ENCODE measurements at places on chromosomes 4 and X. TPM values are rescaled to one million over a fixed set of nuclear protein-coding genes. Genes with fewer than 3 reads are reported as not detected.
A peak's percentile ranks its signal among the peaks of the same experiment; 100 is the strongest.

The BRS3 gene
- total RNA-seq = not detected

The FAM9C gene
- 0.20 TPM for total RNA-seq

The TCEAL7 gene
- 2.4 TPM for total RNA-seq

GRCh38 chrX:132802033-132802432 lies 156.4 kb downstream of the HS6ST2 start:
- no peak for DNase-seq

- no peak for DNase-seq
Measured at GRCh38 chr4:152073351-152074087, 312.7 kb upstream of the GATB start.

DNA sequence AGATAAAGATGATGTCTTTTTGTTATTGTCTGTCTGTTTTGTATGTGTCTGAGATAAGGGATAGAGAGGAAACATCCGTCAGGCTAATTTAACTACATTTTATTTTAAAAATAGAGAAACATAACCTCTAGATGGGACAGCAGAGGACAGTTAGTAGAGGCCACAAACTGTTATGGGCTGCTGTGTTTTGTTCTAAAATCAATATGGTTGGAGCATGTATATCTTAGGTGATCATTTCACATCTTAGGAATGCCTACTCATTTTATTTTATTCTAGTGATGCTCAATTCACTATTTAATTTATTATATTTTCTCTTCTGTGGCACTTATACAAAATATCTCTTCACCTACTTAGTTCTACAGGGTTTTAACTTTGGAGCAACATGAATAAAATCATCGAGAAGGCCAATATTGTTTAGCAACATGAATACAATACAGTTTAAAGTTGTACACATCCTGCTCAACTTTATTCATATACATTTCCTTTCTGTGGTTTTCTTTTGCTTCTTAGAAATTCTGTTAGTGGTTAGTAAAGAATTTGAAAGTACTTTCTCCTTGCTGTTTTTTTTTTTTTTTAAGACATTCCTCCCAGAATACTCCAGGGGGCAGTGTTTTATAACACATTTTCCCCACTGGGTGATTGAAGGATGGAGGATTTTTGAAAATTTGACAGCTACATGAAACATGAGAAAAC lies 392.9 kb downstream of the UNC5C start:
- DNase-seq = no peak

DNA sequence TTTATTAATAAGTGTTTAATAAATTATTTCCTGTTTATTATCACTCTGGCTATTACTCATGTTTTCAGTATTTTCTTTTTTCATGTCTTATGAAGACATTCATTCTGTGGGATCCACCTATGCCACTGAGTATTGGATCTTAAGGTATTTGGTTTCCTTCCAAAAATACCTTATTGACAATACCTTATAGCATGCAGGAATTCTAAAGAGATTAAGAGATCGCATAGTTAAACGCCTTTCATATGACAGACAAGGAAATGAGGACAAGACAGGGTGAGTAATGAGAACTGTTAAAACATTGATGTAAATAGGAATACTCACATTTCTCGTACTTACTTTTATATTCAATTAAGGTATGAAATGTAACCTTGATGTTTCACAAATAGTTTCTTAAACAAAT lies 38.2 kb upstream of the TMPRSS11B start:
- no peak for DNase-seq

DNA sequence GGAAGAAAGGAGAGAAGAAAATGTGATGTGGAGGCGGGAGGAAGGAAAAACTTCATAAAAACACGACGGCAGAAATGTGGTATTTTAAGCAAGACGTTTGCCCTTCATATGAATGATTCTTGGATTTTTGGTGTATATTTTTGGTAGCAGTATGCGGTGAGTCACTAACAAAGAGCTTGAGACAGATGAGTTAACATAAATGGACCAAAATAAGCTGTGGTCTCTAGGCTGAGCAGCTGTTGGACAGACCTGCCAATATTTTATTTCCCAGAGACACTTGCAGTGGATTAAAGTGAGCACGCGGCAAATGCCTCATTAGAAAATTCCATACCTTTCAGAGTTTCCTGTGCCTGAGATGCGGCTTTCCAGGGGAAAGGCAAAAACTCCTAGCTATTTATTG lies 43.1 kb upstream of the RPS6KA3 start:
- no peak for DNase-seq

DNA sequence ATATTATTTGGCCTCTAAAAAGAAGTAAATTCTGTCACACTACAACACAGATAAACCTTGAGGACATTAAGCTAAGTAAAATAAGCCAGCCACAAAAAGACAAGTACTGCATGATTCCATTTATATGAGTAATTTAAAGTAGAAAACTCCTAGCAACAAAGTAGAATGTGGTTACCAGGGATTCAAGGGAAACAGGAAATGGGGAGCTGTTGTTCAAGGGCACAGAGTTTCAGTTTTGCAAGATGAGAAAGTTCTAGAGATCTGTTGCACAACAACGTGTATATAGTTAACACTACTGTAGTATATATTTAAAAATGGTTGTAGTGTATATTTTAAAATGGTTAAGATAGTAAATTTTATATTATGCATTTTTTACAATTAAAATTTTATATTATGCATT lies 25.4 kb downstream of the SEC31A start:
- DNase-seq = no peak

GRCh38 chrX:17842769-17843525 lies 18.2 kb downstream of the RAI2 start:
- DNase-seq = no peak

GRCh38 chr4:155367608-155368007 lies 9.2 kb downstream of the MAP9 start:
- DNase-seq = no peak

DNA sequence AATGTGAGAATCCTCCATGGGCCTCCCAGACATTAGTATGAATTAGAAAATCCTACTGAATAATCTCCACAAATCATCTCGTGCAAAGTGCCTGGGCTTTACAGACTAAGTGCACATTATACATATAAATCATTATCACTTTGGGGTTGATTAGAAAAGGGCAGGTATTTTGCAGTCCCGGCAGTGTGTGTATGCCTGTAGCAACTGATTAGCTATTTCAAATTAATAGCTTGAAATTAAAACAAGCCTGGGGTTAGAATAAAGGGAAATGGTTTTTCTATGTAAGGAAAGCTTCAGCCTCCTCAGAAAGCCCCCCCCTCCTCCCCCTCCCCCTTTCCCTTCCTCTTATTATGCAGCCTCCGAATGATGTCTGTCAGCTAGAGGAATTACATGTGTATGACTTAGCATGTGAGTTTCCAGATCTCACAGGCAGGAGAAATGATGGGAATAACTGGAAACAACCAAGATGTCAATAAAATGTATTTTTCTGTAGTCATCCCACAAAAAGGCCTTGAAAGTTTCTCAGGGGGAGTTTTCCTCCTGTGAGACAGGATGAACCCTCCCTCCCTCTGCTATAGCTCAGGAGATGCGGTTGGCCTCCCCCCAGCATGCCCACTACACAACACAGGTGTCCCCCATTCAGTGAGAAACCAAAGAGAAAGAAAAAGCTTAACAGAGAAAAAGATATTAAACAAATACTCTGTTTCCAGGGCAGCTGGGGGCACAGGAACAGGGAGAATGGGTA lies 41.2 kb upstream of the RASGEF1B start:
- DNase-seq = no peak

- no peak for DNase-seq
Measured at GRCh38 chr4:118816538-118817177, 19.3 kb downstream of the SEC24D start.

DNA sequence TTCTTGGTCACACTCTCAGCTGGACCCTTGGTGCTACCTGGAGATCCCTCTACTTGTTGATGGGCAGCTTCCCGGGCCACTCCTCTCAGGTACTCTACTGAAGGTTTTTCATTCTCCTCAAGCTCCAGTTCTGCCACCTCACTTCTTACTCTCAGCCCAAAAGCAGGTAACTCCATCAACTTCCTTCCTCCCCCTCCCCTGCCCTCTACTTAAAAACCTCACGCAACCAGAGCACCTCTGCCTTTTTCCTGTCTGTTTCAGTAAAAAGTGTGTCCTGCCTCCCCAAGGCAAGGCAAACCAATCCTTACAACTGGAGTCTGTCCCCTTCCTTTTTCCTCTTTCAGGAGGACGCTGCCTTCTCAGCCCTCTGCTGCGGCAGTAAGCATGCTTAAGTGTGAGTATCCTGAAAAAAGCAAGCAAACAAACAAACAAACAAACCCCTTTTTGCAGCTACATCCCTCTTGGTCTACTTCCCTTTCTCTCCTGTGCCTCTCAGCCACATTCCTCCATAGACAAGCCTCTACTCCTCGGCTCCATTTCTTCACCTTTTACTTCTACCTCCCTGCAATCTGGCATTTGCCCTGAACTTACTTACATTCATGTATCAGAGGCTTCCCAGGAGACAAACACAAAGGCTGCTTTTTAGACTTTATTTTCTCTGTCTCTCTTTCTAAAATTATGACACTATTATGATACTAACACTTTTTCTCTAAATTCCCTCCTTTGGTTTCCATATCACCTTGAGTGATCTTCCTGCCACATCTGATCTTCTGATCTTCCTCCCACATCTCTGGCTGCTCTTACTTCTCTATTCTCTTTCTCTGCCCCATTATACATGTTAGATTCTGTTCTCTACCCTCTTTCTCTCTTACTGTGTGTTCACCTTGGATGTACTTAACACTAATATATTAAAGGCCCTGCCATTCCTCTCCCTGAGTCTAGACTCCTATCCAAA lies 5.4 kb downstream of the ALPK1 start:
- no peak for DNase-seq

DNA sequence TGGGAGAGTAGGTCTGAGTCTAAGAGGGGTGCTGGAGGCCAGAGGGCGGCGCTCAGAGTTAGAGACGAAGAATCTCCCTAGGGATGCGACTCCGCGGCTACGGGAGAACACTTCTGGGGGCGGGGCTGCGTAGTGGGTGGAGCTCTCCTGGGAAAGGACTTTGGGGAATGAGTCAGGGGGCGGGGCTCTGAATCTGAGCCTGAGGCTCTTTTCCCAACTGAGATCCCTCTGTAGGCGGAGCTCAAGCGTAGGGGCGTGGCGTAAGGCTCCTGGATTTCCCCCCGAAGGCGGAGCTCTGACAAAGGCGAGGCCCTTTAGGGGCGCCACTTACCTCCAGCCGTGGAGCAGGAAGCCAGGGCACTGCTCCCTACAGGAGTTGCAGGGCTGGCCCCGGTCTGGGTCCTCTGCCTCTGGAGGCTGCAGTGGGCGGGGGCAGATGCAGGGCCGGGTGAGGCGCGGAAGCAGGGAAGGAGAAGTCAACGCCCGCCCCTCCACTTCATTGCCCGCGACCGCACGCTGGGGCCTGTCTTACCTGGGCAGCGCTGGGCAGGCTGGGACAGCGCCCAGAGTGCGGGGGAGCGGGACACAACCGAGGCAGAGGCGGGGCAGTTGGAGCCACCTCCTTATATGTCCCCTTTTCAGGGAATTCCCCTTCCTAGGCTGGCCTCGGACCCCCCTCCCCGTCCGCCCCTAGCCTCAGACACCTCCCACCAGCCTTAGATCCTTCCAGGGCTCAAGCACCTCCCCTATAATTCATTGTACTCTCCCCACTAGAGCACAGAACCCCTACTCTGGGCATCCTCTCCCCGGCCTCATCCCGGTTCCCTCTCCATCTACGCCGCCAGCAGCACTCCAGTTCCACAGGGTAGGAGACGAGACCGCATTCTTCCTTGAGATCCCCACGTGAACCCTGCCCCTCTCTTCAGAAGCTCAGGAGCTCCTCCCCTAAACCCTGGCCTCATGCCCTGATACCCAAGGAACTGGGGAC lies 1.6 kb downstream of the PRICKLE3 start:
- DNase-seq = peak; percentile 91

DNA sequence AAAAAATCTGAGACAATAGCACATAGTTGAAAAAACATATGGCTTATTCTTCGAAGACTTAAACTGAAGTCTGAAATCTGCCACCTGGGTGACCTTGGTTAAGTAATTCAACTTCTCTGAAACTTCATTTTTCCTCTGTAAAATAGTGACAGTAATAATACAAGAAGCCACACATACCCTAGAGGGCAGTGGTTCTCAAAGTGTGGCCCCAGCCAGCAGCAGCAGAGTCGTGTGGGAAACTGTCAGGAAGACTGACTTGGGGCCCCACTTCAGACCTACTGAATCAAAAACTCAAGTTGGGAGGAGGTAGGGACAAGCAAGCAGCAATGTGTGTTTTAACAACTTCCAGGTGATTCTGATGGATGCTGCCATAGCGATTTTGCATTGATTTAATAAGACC lies 249.9 kb downstream of the HNRNPD start:
- no peak for DNase-seq

DNA sequence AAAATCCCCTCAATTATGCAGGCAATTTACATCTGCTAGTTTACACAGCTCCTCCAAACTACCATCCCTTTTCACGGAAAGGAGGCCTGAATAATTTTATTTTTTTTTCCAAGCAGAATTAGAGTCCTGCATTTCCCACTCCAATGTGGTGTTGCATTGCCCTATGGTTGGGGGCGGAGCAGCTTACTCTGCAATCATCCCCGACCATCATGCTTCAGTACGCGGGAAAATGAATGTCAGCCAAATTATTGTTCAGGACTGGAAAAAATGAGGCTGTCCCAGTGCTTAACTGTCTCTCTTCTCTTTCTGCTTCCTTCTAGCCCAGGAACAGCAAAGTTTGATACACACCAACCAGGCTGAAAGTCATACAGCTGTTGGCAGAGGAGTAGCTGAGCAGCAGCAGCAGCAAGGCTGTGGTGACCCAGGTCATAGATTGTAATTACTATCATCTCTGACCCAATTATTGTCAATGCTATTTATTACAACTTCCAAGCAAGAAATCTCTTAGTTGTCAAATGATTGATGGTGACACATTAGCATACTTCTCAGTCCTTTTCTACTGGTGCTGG lies 28.3 kb downstream of the MMRN1 start:
- no peak for DNase-seq

DNA sequence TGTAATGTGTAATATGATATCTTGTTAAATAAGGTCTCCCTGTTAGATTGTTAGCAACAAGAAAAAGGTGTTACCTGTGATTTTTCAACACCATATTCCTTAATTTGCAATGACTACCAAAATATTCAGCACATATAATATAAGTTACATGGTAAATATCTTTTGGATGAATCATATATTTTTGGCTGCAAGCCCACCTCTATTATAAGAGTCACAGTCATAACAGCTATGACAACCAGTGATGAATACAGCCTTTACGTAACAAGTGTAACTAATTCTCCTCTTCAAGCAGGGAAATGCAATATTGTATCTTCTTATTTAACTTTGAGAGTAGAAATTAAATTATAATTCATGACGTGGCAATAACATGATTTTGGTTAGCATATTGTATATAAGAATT lies 187.0 kb downstream of the NLGN4X start:
- no peak for DNase-seq

- DNase-seq = no peak
Measured at GRCh38 chrX:1534301-1535168, 2.5 kb downstream of the P2RY8 start.

GRCh38 chr4:2047781-2048581 lies 11.1 kb upstream of the NAT8L start:
- DNase-seq = no peak

DNA sequence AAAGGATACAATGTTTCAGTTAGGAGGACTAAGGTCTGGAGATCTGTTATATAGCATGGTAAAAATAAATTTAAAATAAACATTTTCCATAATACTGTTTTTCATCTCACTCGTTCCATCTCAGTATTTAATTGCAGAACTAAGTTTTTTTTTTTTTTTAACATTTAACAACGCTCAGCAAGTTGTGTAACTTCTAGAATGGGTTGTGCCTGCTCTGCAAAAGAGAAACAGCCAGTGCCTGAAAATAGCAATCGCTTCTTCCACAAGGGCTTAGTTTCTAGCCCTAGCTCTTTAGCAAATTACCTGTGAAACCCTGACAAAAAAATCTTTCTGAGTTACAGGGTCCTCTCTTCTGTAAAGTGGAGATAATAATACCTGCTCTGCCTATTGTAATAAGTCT lies 41.9 kb downstream of the CNGA1 start:
- DNase-seq = no peak

GRCh38 chr4:82500435-82501153 lies 61.2 kb downstream of the TMEM150C start:
- DNase-seq = no peak

Measured in heart left ventricle (tissue), 16 donors.